Large intestine (tissue), 12 donors: ENCODE measurements at places on chromosomes 7 and 10. TPM values are rescaled to one million over a fixed set of nuclear protein-coding genes. Genes with fewer than 3 reads are reported as not detected.

CRYGN gene
- polyA plus RNA-seq: 0.36 TPM

DNA sequence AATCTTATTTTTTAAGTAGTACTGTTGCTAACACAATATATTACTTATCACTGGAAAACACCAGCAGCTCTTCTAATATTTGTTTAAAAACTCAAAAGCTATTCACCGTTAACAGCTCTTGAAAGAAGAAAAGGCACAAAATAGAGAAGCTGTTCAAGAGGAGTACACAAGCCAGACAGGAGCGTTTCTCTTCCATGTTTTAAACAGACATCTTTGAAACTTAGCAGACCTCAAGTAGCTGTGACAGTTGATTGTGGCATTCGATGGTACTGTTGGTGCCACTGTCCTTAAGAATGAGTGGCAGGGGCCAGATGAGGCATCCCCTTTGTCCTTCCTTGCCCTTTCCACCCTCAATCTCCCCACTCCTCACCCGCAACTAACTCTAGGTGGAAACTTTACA lies 81.6 kb upstream of the PRR15 start:
- no peak for DNase-seq
- no peaks in the 10 kb centered on the region for H3K36me3 ChIP-seq
- no peak overlapping the region for H3K27ac ChIP-seq
- H3K4me3 ChIP-seq: no peak overlapping the region
- H3K27me3 ChIP-seq: no peaks in the 10 kb centered on the region

DNA sequence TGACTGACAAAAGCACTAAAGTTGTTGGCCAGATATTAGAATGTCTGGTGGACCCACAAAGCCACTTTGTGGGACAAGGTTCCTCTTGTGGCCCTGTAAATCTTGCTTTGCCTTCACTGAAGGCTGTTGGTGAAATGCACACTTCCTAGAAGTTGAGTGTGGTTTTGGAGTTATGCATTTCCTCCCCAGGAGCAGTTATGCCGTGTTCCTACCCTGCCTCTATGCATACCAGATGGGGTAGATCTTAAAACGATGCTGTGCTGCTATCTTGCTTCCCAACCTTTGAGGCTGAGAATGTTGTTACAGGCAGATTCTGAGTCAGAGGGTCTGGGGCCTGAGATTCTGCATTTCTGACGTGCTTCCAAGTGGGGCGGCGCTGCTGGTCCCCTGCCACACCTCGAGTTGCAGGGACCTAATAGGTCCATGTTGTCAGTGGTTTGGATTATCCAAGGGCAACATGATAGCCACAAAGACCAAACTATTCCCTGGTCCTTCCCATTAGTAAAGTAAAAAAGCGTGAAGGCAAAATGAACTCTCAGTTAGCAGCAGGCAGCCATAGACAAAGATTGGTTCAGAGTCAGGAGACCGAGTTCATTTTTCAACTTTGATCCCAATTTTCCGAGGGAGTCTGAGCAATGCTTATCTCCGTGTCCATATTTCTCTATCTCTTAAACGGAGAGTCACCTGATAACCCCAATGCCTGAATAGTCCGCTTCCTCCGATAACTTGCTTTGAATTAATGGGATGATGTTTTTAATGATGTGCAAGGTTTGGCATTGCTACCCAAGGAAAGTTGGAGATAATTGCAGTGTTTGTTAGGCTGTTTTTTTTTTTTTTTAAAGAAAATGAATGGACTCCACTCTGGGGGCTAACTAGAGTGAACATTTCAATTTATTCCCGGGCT lies 55.8 kb downstream of the CDHR3 start:
- no peaks in the 10 kb centered on the region for H3K4me1 ChIP-seq
- H3K27me3 ChIP-seq: no peaks in the 10 kb centered on the region
- no peak for DNase-seq

GRCh38 chr10:105592468-105592867 lies 951.4 kb downstream of the SORCS3 start:
- no peaks in the 10 kb centered on the region for H3K4me1 ChIP-seq
- DNase-seq: no peak
- H3K27ac ChIP-seq: no peak overlapping the region
- H3K4me3 ChIP-seq: no peak overlapping the region
- no peaks in the 10 kb centered on the region for H3K36me3 ChIP-seq
- no peaks in the 10 kb centered on the region for H3K27me3 ChIP-seq

GRCh38 chr7:49927631-49928030 lies 154.2 kb downstream of the VWC2 start:
- H3K4me1 ChIP-seq: no peaks in the 10 kb centered on the region
- no peaks in the 10 kb centered on the region for H3K27me3 ChIP-seq
- H3K4me3 ChIP-seq: no peak overlapping the region
- H3K27ac ChIP-seq: no peak overlapping the region
- no peak for DNase-seq

WNT8B gene
- polyA plus RNA-seq: 0.09 TPM

DNA sequence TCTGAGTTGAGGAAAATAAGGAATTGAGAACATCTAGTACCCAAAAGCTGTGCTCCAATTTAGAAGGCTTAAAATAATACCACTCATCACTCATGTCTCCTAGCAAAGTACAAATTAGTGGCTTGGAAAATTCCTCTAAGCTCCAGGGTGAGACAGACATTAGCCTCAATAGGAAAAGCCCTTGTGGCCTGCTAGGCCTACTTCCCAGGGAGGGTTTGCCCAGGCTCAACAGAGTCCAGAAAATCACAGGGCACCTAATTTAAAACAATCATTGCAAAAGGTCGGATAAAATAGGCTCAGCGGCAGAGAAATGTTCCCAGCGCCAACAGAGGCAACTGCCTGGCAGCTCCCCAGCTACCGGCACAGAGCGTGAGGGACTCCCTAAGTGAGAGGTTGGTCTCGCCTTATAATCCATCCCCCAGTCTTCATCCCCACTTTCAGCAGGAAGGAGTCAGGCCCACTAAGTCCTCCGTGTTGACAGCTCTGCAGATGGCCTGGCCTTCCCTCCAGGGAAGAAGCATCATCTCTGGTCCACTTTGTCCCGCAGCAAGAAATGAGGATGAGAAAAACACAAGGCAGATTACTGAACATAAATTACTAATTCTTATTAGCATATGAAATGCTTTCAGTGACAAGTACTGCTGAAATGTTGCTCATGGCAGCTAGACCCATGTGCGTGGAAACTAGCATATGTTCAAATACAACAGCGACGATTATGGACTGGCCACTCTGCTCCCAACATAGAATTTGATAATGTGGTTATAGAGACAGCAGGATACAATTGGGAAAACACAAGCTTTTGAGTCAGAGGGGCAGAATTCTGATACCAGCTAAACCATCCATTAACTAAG lies 1177.7 kb upstream of the AUTS2 start:
- H3K36me3 ChIP-seq: no peaks in the 10 kb centered on the region
- no peak for DNase-seq
- no peak overlapping the region for H3K27ac ChIP-seq

GRCh38 chr10:77974396-77975074 lies 48.0 kb upstream of the DLG5 start:
- DNase-seq: peak; percentile 71
- no peaks in the 10 kb centered on the region for H3K27me3 ChIP-seq
- H3K4me1 ChIP-seq: peaks cover 17% of the 10 kb centered on the region
- peak overlapping the region; percentile 78 for H3K27ac ChIP-seq
- peaks cover 34% of the 10 kb centered on the region for H3K36me3 ChIP-seq
- no peak overlapping the region for H3K4me3 ChIP-seq

STEAP1B gene
- 1.5 TPM for polyA plus RNA-seq

DNA sequence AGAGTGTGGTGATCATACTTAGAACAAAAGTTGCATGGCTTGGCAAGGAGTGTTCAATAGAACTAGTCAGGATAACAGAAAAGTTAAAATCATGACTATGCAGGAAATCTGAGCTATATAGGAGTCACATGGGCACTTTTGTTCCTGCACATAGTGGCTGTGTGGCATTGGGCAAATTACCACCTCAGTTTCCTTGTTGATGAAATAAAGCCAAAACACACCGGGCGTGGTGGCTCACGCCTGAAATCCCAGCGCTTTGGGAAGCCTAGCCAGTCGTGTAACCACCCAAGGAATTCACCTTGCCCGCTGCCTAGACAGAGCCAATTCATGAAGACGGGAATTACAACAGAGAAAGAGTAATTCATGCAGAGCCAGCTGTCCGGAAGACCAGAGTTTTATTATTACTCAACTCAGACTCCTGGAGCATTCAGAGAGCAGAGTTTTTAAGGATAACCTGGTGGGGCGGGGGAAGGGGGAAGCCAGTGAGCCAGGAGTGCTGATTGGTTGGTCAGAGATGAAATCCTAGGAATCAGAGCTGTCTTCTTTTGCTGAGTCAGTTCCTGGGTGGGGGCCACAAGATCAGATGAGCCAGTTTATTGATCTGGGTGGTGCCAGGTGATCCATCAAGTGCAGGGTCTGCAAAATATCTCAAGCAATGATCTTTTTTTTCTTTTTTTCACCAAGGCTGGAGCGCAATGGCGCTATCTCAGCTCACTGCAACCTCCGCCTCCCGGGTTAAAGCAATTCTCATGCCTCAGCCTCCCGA lies 6.4 kb upstream of the MKRN1 start:
- H3K27ac ChIP-seq: peak overlapping the region; percentile 43
- peaks cover 12% of the 10 kb centered on the region for H3K4me1 ChIP-seq
- H3K27me3 ChIP-seq: no peaks in the 10 kb centered on the region
- no peaks in the 10 kb centered on the region for H3K36me3 ChIP-seq
- no peak overlapping the region for H3K4me3 ChIP-seq

DNA sequence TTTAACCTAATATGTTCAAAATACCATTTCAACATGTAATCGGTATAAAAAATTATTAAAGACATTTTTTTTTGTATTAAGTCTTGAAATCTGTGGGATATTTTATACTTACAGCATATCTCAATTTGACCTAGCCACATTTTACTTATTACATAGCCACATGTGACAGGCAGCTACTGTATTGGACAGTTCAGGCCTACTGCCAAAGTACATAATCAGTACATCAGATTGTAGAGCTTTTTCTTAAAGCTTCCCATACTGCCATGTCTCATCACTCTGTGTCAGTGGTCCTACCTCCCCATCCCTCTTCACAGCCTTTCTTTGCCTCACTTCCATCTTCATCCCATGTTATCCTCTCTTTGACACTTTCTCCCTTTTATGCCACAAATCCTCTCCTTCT lies 43.0 kb downstream of the LOXL4 start:
- peaks cover 4% of the 10 kb centered on the region for H3K36me3 ChIP-seq
- DNase-seq: no peak
- no peak overlapping the region for H3K4me3 ChIP-seq
- no peak overlapping the region for H3K27ac ChIP-seq
- no peaks in the 10 kb centered on the region for H3K27me3 ChIP-seq

MSMB gene
- polyA plus RNA-seq: 0.25 TPM

DNA sequence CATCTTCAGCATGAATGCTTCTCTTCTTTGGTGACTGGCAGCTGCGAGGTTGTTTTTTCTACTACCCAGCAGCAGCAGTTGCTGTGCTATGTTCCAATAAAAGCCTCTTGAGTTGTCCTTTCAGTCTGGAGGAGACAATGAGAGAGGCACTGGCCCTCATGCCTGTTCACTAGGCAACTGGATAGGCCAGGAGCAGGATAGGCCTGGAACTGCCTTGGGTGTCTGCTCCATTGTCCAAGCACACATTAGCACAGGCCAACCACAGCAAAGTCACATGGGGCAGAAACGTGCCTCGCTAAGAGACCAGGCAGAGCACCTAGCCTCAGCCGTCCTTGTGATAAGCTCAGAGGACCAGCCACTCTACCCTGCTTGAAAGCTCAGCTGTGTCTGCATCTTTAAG lies 76.9 kb upstream of the PDCD4 start:
- DNase-seq: no peak
- no peaks in the 10 kb centered on the region for H3K36me3 ChIP-seq
- H3K27me3 ChIP-seq: no peaks in the 10 kb centered on the region
- H3K27ac ChIP-seq: no peak overlapping the region

- no peaks in the 10 kb centered on the region for H3K4me1 ChIP-seq
- H3K27me3 ChIP-seq: no peaks in the 10 kb centered on the region
- H3K27ac ChIP-seq: no peak overlapping the region
- no peak for DNase-seq
Measured at GRCh38 chr7:91541641-91542040, 277.4 kb downstream of the FZD1 start.

FAM241B gene
- 6.4 TPM for polyA plus RNA-seq
